Activated naive CD4-positive, alpha-beta T cell (primary cell): ENCODE measurements at places on chromosomes 3 and 15.

GRCh38 chr15:93895976-93896770, 335.2 kb upstream of the MCTP2 start:
- no peak for DNase-seq

GRCh38 chr3:78908236-78908635, 859.6 kb downstream of the ROBO1 start:
- no peak for DNase-seq

- no peak for DNase-seq
These were observed 89.7 kb upstream of the SLC4A7 start for GRCh38 chr3:27573780-27574437.

GRCh38 chr15:41408234-41408641, 5.9 kb upstream of the NDUFAF1 start:
- DNase-seq = no peak

- DNase-seq = no peak
These were observed 84.7 kb upstream of the THBS1 start for GRCh38 chr15:39495871-39496840.

DNA sequence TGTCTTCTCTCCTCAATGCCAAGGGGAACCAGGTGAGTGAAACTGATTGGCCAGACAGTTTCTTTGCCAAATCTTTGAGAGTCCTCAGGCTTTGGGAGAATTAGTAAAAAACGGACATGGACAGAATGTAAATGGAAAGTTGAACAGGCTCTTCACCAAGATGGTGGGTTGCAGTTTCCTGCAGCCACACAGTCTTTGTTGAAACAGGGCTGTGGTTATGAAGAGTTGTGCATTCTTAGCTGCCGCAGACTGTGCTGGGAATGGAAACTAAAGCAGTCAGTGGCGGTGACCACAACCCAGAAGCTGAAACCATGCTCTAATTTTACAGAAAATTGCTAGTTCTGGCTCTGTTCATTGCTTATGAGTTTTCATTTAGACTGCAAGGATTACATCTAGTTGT, 42.1 kb upstream of the TASOR start:
- no peak for DNase-seq
